Iris pigment epithelial cell (primary cell): ENCODE measurements at places on chromosomes 3 and 15.

DNA sequence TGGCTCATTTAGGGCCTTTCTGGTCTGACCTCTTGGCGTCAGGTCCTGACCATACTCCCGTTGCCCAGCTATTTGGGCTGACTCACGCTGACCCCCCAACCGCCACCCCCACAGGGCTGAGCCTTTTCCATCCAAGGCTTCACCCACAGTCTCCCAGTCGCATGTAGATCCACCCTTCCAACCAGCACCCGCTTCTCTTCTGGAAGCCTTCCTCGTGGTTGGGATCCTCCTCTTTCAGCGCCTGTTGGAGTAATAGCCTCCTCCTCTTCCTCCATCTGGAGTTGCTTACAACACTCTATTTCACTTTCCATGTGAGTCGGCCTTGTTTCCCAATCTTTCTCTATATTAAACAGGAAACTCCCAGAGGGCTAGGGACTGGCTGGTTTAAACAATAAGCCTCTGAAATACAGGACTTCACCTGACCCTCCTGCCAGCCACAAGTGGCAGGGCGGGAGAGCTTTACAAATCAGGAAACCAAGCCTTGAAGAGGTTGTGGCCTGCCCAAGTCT is 2.1 kb upstream of the ALAS1 start:
- DNase-seq = peak; percentile 57

DNA sequence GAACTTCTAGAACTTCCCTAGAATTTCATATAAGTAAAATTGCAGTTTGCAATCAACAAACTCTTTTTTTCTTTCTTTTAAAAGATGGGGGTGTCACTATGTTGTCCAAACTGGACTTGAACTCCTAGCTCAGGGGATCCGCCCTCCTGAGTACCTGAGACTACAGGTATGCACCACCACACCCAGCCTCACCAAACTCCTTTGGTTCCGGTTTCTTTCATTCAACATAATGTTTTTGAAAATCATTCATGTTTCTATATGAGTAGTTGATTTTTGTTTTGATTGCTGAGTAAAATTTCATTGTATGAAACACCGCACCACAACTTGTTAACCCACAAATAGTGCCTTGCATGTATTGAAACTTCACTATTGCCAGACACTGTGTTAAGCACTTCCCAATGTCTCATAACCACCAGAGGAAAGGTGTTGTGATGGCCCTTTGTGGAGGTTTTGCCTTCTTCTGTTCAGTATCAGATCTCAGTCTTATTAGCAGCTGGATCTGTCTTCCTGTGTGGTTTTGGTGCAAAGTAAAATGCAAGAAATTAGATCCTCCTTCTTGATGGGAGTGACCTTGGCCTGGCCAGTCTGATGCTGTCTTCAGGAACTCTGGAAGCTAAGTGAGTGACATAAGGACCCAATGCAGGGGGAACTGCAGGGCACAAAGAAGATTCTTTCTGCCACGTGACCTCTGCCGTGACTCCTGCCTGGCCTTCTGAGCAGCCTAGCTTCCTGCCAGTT is 78.8 kb upstream of the UBE2E1 start:
- no peak for DNase-seq

DNA sequence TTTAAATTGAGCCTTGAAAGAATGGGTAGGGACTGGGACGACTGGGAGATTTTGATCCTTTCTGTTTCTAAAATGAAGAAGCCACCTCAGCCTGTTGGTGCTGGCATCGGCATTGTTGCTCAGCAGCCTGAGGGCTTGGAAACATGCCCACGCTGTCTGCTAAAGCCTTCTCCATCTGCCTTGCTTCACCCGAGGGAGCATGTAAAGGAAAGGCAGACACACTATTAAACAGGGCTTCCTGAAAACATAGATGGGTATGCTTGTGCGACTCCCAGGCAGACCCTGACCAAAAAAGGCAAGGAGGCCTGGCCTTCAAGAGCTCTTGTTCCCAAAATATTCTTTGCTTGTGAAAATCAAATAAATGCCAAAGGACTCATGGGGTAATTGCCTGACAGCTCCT is 84.2 kb upstream of the SLC4A7 start:
- DNase-seq = peak; percentile 53

DNA sequence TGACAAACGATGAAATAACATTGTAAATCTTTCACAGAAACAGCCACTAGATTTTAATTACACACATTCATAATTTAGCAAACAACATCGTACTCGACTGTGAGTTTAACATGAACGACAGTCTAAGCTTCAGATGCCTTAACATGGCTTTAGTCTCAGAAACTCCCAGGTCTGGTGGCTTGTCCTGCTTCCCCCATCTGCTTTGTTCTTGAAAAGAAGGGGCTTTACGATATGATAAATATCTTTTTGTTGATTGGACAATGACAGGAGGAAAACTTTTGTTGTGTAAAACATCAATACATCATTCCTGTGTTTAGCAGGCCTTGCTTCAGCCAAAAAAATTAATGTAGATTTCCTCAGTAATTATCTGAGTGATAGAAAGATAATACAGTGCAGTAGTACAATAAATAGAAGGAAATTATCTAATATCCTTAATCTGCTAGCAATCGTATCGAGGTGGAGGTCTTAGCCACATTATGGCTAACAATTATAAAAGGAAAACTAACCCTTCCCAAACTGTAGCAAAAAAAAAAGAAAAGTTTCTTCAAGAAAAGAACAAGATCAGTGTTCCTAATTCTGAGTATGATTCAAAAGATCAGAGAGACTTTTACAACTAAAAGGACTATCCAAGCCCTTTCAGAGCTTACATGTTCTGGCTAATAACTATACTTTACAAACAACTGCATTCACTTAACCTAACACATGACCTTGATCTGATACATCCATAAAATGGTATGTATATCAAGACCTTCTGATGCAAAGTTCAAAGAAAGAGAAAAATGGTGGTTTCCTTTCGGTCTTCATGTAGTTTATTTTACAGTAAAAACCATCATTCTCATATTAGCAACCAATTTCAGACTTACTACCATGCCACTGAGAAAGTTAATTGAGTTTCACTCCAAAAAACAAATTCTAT is 535.7 kb downstream of the FOXP1 start:
- DNase-seq = no peak

DNA sequence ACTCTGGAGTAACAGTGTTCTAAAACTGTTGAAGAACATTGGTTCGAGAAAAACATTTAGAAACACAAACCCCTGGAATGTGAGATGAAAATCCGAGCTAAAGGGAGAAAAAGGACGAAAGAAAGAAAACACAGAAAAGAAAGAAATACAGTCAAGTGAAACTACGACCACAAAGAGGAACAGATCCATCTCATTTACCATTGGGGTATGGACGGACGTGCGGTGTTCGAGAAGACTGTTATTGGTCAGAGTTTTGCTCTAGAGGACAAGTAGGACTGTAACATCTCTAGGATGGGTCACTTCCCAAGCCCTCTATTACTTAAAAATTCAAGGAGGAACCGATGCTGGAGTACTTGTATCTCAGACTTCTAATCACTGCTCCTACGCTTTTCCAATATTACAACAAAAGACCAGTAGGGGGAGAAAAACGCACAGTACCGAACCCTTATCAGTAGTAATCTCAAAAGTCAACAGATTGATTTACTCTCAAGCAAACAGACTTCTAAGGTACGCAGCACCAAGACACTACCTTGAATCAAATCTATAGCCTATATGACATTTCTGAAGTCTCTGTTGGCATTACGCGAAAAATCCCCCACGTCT is 1.1 kb upstream of the PIK3CA start:
- peak; percentile 76 for DNase-seq

- DNase-seq = no peak
These were observed 108.2 kb upstream of the PROK2 start for GRCh38 chr3:71893122-71893521.

GRCh38 chr3:150721285-150722130 is 17.8 kb upstream of the ERICH6 start:
- peak; percentile 64 for DNase-seq

GRCh38 chr15:100171411-100171810 is 170.4 kb downstream of the ADAMTS17 start:
- no peak for DNase-seq

GRCh38 chr3:46908294-46908985 is 30.9 kb downstream of the PTH1R start:
- peak; percentile 79 for DNase-seq

GRCh38 chr3:160312014-160312624 is 86.9 kb downstream of the C3orf80 start:
- no peak for DNase-seq

DNA sequence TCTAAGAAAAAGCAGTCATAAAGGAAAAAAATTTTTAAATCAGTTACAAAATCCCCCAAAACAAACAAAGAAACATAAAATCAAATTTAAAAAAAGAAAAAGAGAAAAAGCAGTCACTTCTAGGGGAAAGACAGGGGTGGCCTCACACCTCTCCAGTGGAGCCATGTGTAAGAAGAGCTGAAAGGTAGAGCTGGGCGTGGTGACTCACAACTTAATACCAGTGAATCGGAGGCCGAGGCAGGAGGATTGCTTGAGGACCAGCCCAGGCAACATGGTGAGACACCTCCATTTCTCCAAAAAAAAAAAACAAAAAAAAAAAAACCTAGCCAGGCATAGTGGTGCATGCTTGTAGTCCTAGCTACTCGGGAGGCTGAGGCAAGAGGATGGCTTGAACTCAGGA is 14.7 kb downstream of the MESD start:
- DNase-seq = no peak

DNA sequence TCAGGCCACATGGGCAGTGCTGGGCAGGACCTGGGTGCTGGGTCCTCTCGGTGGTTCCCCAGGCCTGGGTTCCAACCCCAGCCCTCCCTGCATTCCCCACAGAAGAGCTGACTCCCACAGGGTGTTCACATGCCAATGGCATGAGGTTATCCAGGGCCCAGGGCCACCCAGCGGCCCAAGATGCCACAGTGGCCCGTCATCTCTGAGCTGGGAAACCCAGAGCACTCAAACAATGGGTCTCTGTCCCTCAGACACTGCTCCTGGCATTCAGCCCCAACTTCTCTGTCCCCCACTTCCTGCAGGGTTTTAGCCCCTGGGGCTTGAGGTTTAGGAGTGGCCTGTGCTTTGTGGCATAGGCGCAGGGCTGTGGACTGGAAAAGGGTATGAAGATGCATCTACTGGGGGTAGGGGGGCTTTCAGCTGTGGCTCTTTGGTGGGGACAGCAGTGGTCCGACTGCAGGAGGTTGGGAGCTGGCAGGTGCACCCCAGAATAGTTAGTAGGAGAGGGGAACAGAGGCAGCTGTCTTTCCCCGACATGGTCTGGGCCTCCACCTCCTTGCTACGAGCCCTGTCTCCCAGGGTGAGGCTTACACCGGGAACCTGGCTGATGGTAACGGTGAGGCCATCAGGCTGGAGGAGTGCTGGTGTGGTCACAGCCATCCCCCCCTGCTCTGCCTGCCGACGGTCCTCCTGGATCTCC is 1.7 kb downstream of the CCDC9B start:
- peak; percentile 83 for DNase-seq

DNA sequence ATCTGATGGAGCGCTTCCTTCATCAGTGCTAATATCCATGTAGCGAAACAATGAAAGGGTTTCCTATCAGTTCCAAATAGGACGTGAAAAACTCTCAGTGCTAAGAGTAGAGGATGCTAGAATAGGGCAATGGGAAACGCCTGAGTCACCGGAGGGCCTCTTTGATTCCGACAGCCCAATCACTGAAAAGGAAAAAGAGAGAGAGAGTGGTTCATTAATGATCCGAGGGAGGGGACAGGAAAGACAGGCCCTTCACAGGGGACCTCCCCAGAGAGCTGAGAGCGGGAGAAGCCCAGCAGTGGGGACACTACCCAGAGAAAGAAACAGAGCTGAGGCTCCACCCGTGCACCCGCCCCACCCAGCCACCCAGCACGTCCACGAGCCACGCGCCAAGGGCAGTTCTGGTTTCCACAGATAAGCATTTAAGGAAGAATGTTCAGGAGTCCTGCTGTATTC is 76.9 kb downstream of the RPN1 start:
- DNase-seq = no peak

- no peak for DNase-seq
These were observed 22.3 kb downstream of the MECOM start for GRCh38 chr3:169641167-169641566.

GRCh38 chr15:23857028-23857641 is 170.0 kb upstream of the NDN start:
- DNase-seq = peak; percentile 54

DNA sequence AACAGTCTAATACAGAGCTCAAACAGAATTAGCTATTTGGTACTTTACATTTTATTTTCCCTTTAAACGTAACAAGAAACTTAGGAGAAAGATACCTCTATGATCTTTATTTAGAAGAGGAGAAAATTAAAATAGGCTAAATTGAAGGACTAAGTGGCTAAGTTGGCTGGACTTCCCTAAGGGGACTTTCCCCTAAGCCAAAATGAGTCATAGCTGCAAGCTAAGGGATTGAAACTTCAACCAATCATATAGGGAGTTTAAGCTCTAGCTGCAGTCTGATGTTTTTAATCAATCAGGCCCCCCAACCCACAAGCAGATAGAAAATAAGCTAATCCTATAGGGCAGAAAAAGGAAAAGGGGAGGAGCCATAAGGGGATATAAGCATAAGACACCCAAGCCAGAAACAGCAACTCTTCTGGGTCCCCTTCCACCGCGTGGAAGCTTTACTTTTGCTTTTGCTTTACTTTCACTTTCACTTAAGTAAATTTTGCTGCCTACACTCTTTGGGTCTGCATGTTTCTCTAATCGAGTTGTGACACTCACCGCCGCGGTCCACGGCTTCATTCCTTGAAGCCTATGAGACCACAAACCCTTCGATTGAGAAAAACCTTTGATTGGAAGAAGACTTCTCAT is 1108.5 kb upstream of the EPHA6 start:
- no peak for DNase-seq

- no peak for DNase-seq
These were observed 141.5 kb upstream of the TPM1 start for GRCh38 chr15:62901087-62901486.

GRCh38 chr3:164360738-164361406 is 717.4 kb downstream of the SI start:
- DNase-seq = no peak

GRCh38 chr3:136632625-136633081 is 119.5 kb downstream of the STAG1 start:
- no peak for DNase-seq

- DNase-seq = no peak
These were observed 53.8 kb downstream of the HMG20A start for GRCh38 chr15:77474310-77474988.

DNA sequence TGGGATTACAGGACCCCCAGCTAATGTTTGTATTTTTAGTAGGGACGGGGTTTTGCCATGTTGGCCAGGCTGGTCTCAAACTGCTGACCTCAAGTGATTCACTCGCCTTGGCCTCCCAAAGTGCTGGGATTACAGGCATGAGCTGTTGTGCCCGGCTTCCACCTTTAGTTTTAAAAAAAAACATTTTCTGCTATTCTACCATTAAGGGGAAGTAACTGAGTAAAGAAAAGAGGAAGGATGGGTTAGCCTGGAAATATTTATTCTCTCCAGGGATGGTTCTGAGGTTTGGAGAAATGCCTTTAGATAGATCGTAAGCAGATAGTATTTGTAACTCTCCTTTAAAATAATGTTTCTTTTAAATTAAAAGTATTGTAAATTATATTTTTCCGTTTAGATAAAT is 3.1 kb downstream of the AP4E1 start:
- no peak for DNase-seq

GRCh38 chr3:54793171-54793570 is 134.7 kb downstream of the LRTM1 start:
- no peak for DNase-seq
